ENCODE measurements at places on chromosomes 3 and 15.

DNA sequence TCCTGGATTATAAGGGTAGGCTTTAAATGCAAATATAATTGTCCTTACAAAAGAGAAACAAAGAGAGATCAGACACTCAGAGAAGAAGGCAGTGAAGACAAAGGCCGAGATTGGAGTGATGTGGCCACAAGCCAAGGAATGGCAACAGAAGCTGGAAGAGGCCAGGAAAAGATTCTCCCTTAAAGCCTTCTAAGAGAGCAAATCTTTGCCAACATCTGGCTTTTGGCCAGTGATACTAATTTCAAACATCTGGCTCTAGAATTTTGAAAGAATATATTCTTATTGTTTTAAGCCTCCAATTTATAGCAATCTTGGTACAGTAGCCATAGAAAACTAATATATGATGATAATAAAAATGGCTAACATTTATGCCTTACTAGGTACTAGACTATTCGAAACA lies 615.8 kb upstream of the ZNF385D start:
- no peak for DNase-seq

DNA sequence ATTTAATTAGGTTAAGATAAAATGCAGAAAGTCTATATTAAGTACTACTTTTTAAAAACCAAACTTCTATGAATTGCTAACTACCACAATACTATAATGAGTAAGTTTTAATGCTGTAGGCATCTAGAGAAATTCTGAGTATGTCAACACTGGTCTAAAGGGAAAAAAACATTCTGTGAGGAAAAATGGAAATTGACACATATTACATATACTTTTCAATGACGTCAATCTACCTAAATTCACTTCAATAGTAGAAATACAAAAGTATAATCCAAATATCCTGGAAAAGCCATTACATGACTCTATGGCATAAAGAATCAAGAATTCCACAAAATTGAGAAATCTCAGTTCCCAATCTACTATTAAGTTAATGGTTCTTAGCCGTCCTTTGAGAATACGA lies 2.2 kb downstream of the SECISBP2L start:
- DNase-seq, result no peak

DNA sequence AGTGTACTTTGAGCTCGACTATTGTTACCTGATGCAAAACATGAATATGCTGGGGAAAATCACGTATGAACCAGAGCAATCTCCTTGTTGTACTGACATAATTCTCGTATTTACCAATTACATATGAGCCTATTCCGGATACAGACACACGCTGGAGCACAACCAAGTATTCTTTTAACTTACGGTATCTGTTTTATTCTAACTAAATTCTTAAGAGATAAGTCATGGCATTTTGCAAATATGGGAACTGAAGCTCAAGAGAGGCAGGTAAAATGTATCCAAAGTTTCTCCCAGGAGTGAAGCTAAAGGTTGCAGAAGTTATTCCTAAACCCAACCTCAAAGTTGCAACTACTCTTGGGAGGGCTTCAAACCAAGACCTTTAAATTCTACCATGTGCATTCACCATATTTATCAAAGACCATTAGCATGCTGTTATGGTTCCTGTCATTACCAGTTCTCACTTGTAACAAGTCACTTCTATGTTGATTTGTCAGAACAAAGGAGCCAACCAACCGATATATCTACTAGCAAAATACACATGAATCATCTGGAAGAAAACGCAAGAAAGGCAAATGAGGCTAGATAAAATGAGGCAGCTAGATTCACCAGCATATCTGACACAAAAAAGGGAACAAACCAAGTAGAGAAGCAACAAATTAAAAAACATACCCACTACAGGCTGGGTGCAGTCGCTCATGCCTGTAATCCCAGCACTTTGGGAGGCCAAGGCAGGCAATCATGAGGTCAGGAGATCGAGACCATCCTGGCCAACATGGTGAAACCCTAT lies 17.8 kb downstream of the TBL1XR1 start:
- no peak for DNase-seq

DNA sequence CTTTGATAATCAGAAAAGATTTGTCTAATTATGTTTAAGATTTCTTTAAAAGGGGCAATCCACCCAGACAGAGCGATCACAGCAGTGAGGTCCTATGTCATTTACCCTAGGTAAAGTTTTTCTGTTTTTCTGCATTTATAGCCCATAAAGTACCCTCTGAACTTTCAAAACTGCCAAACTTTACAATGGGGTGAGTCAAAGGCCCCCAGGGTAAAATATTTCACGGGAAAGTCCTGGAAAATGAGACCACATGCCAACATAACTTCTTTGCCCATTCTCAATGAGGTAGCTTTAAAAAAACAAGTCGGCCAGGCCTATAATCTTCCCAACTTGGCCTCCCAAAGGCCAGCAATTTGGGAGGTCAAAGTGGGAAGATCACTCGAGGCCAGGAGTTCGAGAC lies 53.0 kb downstream of the SUCLG2 start:
- no peak for DNase-seq

DNA sequence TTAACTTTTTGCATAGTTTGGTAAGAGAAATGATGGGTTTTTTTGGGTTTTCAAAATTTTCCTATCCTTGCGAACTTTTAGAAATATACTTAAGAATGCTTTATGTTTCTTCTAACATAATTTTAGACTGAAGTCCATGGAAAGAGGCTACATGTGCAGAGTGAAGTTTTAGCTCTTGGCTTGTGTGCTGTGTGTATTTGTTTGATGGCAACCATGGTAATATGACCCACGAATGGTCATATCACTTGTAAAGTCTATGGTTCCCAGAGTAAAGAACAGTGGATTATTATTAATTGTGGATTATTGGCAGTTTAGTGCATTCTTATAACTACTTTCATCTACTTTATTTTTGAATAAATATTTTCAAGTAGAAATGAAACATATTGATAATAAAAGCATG lies 124.0 kb upstream of the GOLGA6L4 start:
- no peak for DNase-seq

- DNase-seq, result no peak
These were observed 46.9 kb upstream of the COL6A6 start for GRCh38 chr3:130470126-130470525.
